ENCODE measurements at places on chromosomes 4 and X.
A peak's percentile ranks its signal among the peaks of the same experiment; 100 is the strongest.

GRCh38 chr4:69984030-69984443 lies 11.7 kb upstream of the STATH start:
- peak; percentile 22 for DNase-seq

DNA sequence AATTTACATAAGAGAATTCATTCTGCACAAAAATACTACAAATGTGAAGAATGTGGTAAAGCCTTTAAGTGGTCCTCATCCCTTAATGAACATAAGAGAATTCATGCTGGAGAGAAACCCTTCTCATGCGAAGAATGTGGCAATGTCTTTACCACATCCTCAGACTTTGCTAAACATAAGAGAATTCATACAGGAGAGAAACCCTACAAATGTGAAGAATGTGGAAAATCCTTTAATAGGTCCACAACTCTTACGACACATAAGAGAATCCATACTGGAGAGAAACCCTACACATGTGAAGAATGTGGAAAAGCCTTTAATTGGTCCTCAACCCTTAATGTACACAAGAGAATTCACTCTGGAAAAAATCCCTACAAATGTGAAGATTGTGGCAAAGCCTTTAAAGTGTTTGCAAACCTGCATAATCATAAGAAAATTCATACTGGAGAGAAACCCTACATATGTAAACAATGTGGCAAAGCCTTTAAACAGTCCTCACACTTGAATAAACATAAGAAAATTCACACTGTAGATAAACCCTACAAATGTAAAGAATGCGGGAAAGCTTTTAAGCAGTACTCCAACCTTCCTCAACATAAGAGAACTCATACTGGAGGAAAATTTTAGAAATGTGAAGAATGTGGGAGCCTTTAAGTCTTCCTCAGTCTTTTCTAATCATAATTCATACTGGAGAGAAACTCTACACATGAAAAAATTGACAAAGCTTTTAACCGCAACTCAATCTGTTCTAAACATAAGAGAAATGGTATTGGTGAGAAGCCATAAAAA lies 37.4 kb downstream of the ZNF718 start:
- no peak for DNase-seq

DNA sequence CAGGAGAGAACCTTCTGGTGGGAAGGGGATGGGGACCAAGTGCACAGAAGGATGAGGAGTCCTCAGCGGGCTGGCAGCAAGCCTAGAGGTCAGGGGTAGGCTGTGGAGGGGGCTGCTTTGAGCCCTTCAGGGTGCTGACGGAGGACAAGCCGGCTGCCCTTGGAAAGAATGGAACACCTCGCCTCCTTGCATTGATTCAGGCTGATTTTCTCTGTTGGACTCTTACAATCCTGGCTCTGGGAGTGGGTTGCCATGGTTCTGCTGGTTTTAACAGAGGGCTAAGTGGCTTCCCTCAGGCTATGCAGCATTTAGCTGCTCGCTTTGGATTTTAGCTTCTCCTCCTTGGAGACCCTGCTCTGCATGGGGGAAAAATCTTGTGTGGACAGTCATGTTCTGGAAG lies 49.4 kb upstream of the CHRNA9 start:
- no peak for DNase-seq

- no peak for DNase-seq
These were observed 756 bp downstream of the PABPC5 start for GRCh38 chrX:91435395-91435794.

DNA sequence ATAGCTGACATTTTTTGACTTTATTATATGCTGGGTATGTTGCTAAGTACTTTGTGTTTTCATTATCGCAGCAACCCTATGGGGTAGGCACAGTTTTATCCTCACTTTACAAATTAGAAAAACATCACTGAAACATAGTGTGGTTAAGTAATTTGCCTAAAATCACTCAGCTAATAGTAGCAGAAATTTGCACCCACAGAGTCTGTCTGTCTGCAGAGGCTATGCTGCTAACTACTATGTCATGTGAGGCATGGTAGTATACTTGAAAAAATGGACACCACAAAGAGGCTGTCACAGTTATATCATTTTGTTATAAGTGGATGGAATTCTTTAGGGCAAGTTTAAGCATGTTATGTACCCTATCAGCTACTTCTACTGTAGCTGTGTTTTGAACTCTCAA lies 69.0 kb downstream of the STAG2 start:
- no peak for DNase-seq

GRCh38 chr4:56220261-56220660 lies 167.0 kb downstream of the AASDH start:
- no peak for DNase-seq

DNA sequence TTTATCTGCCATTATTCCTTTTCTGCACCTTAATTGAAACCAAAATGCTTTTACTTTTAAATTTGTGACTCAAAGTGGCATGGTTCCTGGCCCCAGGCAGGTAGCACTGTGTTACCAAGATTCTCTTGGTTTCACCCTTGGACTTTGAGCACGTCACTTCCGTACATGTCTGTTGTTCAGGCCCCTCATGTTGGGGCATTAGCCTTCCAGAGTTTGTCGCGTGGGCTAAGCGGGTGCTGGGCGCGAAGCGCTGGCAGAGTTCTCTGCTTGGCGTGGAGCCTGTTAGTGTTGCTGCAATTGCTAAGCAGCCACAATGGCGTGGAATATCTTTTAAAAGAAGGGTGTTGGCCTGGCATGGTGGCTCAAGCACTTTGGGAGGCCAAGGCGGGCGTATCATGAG lies 14.0 kb upstream of the TADA2B start:
- no peak for DNase-seq

DNA sequence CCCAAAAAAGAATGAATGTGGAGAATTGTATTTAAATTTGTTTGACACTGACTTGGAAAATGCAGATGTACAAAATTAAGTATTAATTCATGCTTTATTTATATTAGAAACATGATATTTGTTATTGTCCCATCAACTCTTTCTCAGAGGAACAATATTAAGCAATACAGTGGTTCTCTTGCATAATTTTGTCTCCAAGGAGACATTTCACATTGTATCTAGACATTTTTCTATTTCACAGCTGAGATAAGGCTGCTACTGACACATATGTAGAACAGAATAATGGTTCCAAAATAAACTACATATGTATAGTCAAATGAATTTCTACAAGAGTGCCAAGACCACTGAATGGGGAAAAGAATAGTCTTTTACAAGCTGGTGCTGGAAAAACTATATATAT lies 427.9 kb upstream of the SPANXN1 start:
- no peak for DNase-seq

GRCh38 chrX:413322-414201 lies 26.9 kb upstream of the PPP2R3B start:
- no peak for DNase-seq

DNA sequence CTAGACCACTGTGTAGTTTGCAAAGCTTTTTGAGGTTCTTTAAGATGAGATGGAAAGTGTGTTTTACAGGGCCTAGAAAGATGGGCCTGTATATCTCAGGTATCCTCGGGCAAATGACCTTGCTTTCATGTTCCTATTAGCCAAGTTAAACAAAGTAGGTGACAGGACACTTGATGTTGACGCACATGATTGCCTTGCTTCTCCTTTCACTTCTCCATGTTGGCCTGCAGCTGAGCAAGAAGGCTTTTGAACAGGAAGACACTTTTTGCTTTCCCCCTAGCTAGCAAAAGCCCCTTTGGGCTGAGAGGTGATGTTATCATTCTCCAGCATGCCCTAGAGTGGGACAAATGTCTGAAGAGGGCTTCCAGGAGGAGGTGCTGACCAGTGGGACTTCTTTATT lies 202.1 kb downstream of the GPC3 start:
- DNase-seq, result no peak

DNA sequence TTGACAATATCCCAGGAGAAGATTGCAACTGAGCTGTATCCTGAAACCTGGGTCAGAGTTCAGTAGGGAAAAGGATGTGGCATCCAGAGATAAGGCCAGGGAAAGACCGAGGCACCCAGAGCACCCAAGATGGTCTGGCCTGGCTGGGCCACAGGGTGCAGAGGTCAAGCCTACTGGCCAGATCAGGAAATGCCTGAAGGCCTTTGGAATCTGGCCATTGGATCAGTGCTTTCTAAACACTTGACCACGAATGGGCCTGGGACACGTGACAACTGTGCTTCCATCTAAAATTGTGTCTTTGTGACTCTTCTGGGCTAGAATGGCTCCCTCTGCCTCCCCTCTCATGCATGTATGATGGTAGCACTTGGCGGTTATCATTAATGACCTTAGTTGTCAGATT lies 316.9 kb downstream of the EVC2 start:
- DNase-seq, result no peak

- peak; percentile 5 for DNase-seq
These were observed 43.6 kb downstream of the RTL9 start for GRCh38 chrX:110402091-110402849.

DNA sequence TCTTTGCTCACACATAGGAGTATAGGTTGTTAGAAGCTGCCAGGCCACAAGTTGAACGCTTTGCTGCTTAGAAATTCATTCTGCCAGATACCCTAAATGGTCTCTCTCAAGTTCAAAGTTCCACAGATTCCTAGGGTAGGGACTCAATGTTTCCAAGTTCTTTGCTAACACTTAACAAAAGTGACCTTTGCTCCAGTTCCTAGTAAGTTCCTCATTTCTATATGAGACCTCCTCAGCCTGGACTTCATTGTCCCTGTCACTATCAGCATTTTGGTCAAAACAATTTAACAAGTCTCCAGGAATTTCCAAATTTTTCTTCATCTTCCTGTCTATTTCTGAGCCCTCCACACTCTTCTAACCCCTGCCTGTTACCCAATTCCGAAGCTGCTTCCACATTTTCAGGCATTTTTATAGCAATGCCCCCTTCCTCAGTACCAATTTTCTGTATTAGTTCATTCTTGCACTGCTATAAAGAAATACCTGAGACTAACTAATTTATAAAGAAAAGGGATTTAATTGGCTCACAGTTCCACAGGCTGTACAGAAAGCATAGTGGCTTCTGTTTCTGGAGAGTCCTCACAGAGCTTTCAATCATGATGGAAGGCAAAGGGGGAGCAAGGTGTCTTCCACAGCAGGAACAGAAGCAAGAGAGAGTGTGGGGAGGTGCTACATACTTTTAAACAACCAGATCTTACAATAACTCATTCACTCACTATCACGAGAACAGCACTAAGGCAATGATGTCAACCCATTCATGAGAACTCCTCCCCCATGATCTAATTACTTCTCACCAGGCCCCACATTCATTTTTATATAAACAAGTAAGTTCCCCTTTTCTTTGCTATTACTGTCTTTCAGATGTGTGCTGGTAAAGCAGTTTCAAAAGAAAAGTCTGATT lies 11.5 kb upstream of the TLR1 start:
- no peak for DNase-seq

GRCh38 chrX:28802625-28803024 lies 215.4 kb downstream of the IL1RAPL1 start:
- DNase-seq, result no peak

- DNase-seq, result peak; percentile 75
These were observed 83.3 kb downstream of the SNCA start for GRCh38 chr4:89753601-89754066.

DNA sequence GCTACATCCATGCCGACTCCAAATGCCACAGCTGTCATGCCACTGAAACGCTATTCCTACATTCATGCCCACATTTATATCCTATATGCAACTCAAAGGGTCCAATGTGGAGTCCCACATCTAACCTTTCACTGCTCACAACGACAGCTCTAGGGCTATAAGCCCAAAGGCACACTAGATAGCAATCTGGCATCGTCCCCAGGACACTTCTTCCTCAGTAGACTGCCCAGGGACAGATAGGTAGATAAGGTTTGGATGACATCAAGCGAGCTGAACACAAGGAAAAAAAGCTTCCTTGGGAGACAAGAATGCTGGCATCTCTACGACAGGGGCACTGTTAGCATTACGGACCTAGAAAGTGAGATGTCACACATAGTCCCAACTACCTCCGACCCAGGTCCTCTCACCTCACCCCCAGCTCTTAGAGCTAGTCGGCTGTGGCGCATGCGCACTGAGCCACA lies 685 bp downstream of the RAB9B start:
- DNase-seq, result peak; percentile 43

DNA sequence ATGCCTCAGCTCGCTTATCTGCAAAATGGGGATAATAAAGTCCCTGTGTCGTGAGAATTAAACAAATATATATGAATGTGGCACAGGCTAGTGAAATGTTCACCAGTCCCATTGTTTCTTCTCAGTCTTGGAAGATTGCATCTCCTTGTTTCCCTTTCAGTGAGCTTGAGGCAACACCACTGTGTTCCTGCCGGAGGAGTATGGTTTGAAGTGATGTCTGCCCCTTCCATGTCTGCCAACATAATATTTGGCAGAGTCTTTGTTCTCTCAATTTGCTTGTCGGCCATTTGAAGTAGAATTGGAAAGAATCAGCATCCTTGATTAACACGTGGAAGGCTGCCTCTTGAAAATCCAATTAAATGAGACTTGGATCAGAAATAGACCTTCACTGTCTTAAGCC lies 1088.5 kb upstream of the INTU start:
- DNase-seq, result no peak

DNA sequence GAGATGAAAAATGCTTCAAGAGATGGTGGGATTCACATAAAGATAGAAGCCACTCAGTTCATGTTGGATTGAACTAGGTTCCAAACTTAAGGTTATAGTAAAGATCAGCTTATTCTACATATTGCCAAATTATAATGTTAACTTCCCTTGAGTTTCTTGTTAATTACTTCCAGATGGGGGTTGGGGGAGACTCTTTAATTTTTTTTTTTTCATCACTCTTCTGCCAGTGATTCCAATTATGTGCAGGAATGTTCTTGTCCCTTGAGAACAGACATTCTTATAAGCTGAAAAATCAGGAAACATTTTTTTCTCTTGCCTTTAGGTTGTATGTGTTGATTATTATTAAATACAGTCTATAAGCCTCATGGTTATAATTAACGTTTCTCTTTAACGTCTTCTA lies 30.0 kb downstream of the MND1 start:
- DNase-seq, result no peak

GRCh38 chr4:168637872-168638756 lies 141.3 kb downstream of the PALLD start:
- DNase-seq, result no peak

DNA sequence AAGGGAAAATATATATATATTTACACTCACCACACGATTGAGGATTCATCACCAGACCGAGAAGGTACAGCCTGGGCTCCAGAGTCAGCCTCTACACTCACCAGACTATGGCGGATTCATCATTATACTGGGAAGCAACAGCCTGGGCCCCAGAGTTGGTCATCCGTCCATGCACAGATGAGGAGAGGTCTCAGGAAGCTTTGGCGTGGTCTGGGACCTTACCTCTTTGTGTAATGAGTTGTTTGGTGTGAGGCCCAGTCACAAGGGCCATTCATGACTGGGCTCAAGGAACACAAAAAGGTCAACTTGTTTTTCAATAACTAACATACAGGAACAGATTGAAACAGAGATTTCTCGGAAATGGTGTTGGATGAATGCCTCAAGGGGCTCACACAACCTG lies 926.1 kb downstream of the FAM133A start:
- DNase-seq, result no peak

GRCh38 chr4:82704156-82704555 lies 94.4 kb downstream of the SCD5 start:
- DNase-seq, result no peak

DNA sequence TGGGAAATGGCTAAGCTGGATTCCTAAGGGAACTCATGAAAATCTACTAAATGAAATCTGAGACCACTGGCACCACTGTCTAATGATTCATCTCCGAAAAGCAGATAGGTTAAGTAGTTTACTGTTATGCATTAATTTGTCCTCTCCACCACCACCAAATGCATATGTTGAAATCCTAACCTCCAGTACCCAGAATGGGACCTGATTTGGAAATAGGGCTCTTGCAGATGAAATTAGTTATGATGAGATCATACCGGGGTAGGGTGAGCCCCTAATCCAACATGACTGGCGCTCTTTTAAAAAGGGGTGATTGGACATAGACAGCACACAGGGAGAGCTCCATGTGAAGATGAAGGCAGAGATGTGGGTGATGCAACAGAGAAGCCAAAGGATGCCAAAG lies 124.9 kb upstream of the GUCY1A1 start:
- DNase-seq, result no peak
